ENCODE measurements at places on chromosomes 7 and 10. TPM values are rescaled to one million over a fixed set of nuclear protein-coding genes. Genes with fewer than 3 reads are reported as not detected.

The FEZF1 gene
- not detected for total RNA-seq

The NODAL gene
- total RNA-seq: not detected

- DNase-seq: peak; percentile 55
Measured at GRCh38 chr10:21194510-21194993, 297.4 kb upstream of the NEBL start.

DNA sequence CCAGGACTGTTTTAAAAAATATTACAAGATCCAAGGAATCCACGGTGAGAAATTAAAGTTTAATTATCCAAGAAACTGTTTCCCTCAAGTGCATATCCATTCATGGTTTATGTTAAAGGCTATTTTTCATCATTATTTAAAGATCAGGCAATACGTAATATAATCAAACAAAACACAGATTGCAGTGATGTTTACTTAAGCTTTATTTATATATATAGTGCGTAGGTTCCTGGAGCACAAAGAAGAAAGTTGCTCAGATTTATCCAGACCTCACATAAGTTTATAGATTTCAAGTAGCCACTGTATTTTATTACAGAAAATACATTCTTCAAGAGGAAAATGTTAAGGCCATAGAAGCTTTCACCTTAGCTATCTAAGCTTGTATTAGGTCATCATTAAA, 210.0 kb upstream of the KLF14 start:
- DNase-seq: no peak

- no peak for DNase-seq
Measured at GRCh38 chr7:87543623-87544022, 57.1 kb downstream of the ABCB1 start.
